ENCODE measurements at places on chromosomes 1 and 21.

GRCh38 chr1:4598561-4598960 lies 55.8 kb upstream of the AJAP1 start:
- H3K27ac ChIP-seq = no peak overlapping the region
- no peak for DNase-seq
- no peaks in the 10 kb centered on the region for H3K27me3 ChIP-seq
- H3K36me3 ChIP-seq = no peaks in the 10 kb centered on the region

- H3K27me3 ChIP-seq = no peaks in the 10 kb centered on the region
- no peak for DNase-seq
- H3K4me3 ChIP-seq = no peak overlapping the region
- H3K4me1 ChIP-seq = no peaks in the 10 kb centered on the region
- no peaks in the 10 kb centered on the region for H3K36me3 ChIP-seq
These were observed 969.0 kb downstream of the TTLL7 start for GRCh38 chr1:83029916-83030315.

DNA sequence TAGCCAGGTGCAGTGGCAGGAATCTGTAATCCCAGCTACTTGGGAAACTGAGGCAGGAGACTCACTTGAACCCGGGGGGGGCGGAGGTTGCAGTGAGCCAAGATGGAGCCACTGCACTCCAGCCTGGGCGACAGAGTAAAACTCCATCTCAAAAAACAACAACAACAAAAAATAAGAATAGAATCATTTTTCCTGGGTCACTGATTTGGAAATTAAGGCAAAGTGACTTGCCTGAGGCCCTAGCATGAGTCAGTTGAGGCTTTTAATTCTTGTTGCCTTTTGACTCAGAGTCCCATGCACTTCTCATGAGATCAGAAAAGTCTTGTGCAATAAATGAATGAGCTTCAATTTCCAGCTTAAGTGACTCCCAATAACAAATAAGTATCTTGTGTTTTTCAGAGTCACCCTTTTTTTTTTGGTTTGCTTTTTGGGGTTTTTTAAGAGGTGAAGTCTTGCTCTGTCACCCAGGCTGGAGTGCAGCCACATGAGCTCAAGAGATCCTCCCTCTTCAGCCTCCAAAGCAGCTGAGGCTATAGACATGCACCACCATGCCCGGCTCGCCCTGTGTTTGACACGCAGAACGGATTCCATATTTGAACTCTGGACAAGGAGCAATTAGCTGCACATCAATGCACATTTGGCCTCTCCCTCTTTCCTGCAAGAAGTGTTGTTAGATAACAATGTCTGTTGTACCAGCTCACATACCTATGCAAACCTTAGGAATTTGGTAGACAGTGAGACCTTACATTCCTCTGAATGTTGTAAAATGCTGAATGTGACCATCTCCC lies 3.4 kb upstream of the PLEKHM2 start:
- peak overlapping the region; percentile 35 for H3K27ac ChIP-seq
- peaks cover 16% of the 10 kb centered on the region for H3K4me1 ChIP-seq
- no peak overlapping the region for H3K4me3 ChIP-seq
- H3K27me3 ChIP-seq = no peaks in the 10 kb centered on the region
- H3K36me3 ChIP-seq = no peaks in the 10 kb centered on the region
- no peak for DNase-seq

- H3K27ac ChIP-seq = no peak overlapping the region
- DNase-seq = no peak
- H3K4me1 ChIP-seq = no peaks in the 10 kb centered on the region
- no peaks in the 10 kb centered on the region for H3K36me3 ChIP-seq
These were observed 15.5 kb downstream of the CHI3L2 start for GRCh38 chr1:111242805-111243523.

DNA sequence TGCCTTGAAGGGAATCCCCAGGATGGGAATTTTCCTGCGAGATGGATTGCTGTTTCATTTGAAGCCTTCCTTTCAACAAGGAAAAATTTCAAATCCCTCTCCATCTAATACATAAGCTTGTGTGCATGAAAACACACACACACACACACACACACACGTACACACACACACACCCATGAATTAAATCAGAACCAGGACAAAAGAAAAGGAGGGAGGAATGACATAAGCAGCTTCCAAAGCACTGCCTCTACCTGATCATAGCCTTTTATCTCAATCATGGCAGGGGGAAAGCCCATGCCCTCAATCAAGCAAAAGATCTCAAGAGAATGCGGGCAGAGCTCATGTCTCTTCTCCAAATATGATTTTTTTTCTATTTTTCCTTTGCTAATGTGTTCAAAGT lies 139.7 kb downstream of the SLC44A5 start:
- no peaks in the 10 kb centered on the region for H3K4me1 ChIP-seq
- H3K27ac ChIP-seq = no peak overlapping the region
- no peaks in the 10 kb centered on the region for H3K27me3 ChIP-seq
- H3K4me3 ChIP-seq = no peak overlapping the region
- no peaks in the 10 kb centered on the region for H3K36me3 ChIP-seq
- no peak for DNase-seq

GRCh38 chr1:181018901-181019681 lies 3.6 kb downstream of the STX6 start:
- no peak overlapping the region for H3K4me3 ChIP-seq
- no peaks in the 10 kb centered on the region for H3K27me3 ChIP-seq
- no peak overlapping the region for H3K27ac ChIP-seq
- H3K4me1 ChIP-seq = peaks cover 60% of the 10 kb centered on the region

GRCh38 chr21:21230672-21231071 lies 232.5 kb downstream of the NCAM2 start:
- no peaks in the 10 kb centered on the region for H3K4me1 ChIP-seq
- DNase-seq = no peak
- no peaks in the 10 kb centered on the region for H3K27me3 ChIP-seq
- H3K36me3 ChIP-seq = no peaks in the 10 kb centered on the region
- no peak overlapping the region for H3K27ac ChIP-seq
- H3K4me3 ChIP-seq = no peak overlapping the region

- H3K27ac ChIP-seq = no peak overlapping the region
- no peak for DNase-seq
- H3K27me3 ChIP-seq = no peaks in the 10 kb centered on the region
- no peaks in the 10 kb centered on the region for H3K36me3 ChIP-seq
- H3K4me1 ChIP-seq = no peaks in the 10 kb centered on the region
- no peak overlapping the region for H3K4me3 ChIP-seq
These were observed 82.9 kb downstream of the HLX start for GRCh38 chr1:220962031-220962751.

- no peak overlapping the region for H3K4me3 ChIP-seq
- H3K27ac ChIP-seq = no peak overlapping the region
- H3K4me1 ChIP-seq = peaks cover 35% of the 10 kb centered on the region
- no peak for DNase-seq
These were observed 1.7 kb upstream of the SIM2 start for GRCh38 chr21:36697060-36697850.

DNA sequence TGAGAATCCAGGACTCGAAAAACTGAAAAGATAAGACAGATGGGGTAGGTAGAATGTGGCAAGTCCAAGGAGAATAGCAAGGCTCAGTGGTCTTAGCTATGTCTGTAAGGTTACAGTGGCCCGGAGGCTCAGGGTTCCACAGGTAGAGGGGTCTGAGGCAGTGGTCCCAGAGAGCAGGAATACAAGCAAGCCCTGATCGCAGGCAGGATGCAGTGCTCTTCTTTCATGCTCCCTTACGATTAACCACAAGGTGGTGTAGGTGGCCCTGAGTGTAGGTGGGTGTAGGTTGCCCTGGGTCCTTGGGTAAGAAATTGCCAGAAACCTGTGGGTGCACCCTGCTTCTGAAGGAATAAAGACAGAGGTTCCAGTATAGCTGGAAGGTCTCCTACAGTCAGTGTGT lies 99.1 kb upstream of the RAB3GAP2 start:
- no peak overlapping the region for H3K27ac ChIP-seq
- H3K27me3 ChIP-seq = no peaks in the 10 kb centered on the region
- H3K4me1 ChIP-seq = no peaks in the 10 kb centered on the region
- DNase-seq = no peak
- H3K36me3 ChIP-seq = no peaks in the 10 kb centered on the region

- peaks cover 12% of the 10 kb centered on the region for H3K4me1 ChIP-seq
- H3K27me3 ChIP-seq = no peaks in the 10 kb centered on the region
- no peak overlapping the region for H3K27ac ChIP-seq
- H3K36me3 ChIP-seq = no peaks in the 10 kb centered on the region
- DNase-seq = no peak
These were observed 11.2 kb downstream of the KIFAP3 start for GRCh38 chr1:170063109-170063826.

DNA sequence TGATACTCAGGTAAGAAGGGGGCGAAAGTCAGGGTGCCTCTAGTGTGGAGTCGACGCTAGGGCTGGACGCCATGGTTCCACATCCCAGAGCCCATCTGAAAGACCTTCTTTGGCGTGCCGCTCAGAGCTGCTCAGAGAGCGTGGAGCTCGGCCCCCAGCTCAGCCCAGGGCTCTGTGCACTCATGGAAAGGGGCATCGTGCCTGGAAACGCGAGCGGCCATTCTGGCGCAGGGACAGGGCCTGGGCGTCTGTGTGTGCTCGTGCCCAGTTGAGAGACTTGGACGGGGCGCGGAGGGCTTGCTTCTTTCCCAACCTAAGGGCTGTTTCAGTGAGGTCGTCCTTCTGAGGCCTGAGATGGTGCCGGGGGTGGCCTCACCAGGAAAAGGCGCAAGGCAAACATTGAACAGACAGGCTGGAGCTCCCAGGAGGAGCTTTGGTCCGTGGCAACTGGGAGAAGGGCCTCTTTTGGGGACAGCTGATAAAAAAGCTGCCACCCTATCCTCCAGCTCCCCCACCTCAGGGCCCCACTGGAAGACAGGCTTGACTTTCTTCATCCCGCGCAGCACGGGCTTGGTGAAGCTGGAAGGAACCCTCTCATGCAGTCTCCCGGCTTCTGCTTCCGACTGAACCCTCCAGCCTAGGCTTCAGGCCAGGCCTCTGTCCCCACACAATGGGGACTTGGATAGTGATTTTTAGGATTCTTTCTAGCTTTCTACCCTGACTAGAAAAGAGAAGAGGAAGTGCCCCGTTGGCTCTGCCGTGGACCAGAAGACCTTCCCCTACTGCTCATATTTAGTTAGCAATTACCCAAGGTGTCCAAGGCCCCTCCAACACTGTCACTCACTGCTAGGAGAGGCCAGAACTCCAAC lies 77.1 kb downstream of the CD58 start:
- H3K4me1 ChIP-seq = peaks cover 25% of the 10 kb centered on the region
- no peak for DNase-seq
- H3K36me3 ChIP-seq = no peaks in the 10 kb centered on the region
- H3K27me3 ChIP-seq = no peaks in the 10 kb centered on the region

GRCh38 chr21:42219606-42220137 lies 732 bp downstream of the ABCG1 start:
- peaks cover 33% of the 10 kb centered on the region for H3K4me1 ChIP-seq
- peak overlapping the region; percentile 12 for H3K27ac ChIP-seq
- peak overlapping the region; percentile 86 for H3K4me3 ChIP-seq
- H3K27me3 ChIP-seq = no peaks in the 10 kb centered on the region

GRCh38 chr1:228913626-228914414 lies 178.5 kb downstream of the RHOU start:
- no peaks in the 10 kb centered on the region for H3K27me3 ChIP-seq
- no peak for DNase-seq
- no peaks in the 10 kb centered on the region for H3K4me1 ChIP-seq
- no peak overlapping the region for H3K27ac ChIP-seq
- no peaks in the 10 kb centered on the region for H3K36me3 ChIP-seq
- no peak overlapping the region for H3K4me3 ChIP-seq

- H3K27me3 ChIP-seq = no peaks in the 10 kb centered on the region
- no peak overlapping the region for H3K27ac ChIP-seq
- no peak for DNase-seq
These were observed 203.9 kb upstream of the CACYBP start for GRCh38 chr1:174795806-174796205.

DNA sequence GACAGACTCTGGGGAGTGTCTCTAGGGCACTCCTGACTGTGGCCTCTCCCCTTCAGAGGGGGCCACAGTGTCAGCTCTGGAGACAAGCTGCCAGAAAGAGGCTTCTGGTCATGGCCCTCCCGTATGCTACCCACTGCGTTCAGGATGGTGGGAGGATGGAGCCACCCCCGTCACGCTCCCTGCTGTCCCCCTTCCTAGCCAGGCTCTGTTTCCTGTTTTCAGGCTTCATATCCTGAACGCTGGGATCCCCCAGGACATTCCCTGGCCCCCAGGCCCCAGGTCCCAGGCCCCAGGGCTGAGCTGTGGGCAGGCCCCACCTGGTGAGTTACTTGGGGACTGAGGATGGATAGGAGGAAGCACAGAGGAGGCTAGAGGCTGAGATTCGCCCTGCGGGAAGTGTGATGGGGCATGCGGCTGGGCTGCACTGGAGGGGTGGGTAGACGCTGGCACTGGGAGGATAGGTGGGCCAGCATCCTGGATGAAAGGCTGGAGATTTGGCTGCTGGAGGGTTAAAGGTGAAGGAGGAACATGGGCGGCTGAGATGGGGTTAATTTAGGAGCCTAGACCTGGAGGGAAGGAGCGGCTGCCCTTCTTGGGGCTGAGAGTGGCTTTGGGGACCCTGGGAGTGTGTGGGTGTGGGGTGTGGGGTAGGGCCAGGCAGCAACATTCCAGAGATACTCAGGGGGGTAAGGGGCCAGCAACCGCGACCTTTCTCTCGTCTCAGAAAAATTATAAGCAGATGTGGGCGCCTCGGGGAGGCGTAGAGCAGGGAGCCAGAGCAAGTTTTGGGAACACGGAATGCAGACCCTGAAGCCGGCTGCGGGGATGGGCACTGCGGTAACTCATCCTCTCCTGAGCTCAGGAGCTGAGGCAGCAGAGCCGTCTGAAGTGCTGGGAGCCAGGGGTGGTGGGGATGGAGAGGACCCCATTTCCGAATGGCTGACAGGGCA lies 8.7 kb downstream of the PEAR1 start:
- no peak overlapping the region for H3K4me3 ChIP-seq
- no peak for DNase-seq
- H3K27ac ChIP-seq = no peak overlapping the region
- no peaks in the 10 kb centered on the region for H3K36me3 ChIP-seq
- H3K4me1 ChIP-seq = peaks cover 24% of the 10 kb centered on the region

- H3K4me3 ChIP-seq = no peak overlapping the region
- no peaks in the 10 kb centered on the region for H3K4me1 ChIP-seq
- H3K27ac ChIP-seq = no peak overlapping the region
- DNase-seq = no peak
- no peaks in the 10 kb centered on the region for H3K27me3 ChIP-seq
These were observed 31.9 kb upstream of the RGS21 start for GRCh38 chr1:192284927-192285326.

GRCh38 chr1:43693371-43693770 lies 14.0 kb upstream of the ST3GAL3 start:
- no peaks in the 10 kb centered on the region for H3K4me1 ChIP-seq
- peaks cover 95% of the 10 kb centered on the region for H3K36me3 ChIP-seq
- H3K4me3 ChIP-seq = no peak overlapping the region

- H3K4me3 ChIP-seq = no peak overlapping the region
- no peaks in the 10 kb centered on the region for H3K4me1 ChIP-seq
- H3K27me3 ChIP-seq = no peaks in the 10 kb centered on the region
- DNase-seq = no peak
- no peaks in the 10 kb centered on the region for H3K36me3 ChIP-seq
These were observed 175.5 kb upstream of the HOOK1 start for GRCh38 chr1:59639266-59639665.

DNA sequence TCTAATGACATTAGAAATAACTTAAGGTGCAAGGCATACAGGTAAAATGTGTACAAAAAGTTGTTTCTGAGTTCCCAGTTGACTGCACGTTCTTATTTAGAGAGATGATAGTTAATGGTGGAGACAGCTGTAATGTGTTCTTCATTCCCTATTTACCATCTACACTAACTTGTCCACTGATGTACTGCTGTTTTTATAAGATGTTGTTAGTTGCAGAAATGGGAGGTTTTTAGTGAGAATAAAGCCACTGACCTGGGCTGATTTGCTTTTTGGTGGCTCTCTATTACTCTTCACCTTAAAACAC lies 122.9 kb upstream of the LYPLAL1 start:
- peaks cover 4% of the 10 kb centered on the region for H3K4me1 ChIP-seq
- H3K27ac ChIP-seq = no peak overlapping the region
- no peaks in the 10 kb centered on the region for H3K36me3 ChIP-seq
- H3K27me3 ChIP-seq = no peaks in the 10 kb centered on the region

Measured in thoracic aorta (tissue), 2 donors.